ENCODE measurements at places on chromosomes 2 and 18. TPM values are rescaled to one million over a fixed set of nuclear protein-coding genes. Genes with fewer than 3 reads are reported as not detected.

DNA sequence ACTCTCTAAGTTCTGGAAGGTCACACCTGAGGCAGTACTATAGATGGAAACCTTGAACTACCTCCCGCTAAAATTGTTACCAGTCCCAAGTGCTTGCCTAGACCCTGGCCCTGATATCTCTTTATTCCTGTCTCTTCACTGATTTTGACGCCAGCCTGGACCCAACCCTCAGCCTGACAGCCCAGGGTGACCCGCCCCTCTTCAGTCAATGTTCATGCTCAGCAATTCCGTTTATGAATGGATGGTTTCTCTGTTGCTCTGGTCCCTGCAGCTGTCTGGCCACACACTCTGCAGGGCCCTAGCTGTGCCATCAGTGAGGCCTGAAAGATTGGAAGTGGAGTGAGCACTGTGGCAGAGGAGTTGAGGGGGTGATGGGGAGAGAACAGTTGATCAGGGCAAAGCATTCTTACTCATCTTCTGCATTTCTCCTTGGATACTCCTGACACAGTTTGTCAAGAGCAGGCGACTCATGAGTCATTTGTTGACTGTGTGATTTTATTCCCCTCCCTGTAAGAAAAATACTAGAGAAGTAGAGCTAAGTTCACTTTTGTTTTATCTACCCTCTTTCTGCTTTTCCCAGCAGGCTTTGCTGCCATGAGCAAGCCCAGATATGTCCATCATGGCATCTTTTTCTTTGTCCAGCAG is 46.0 kb downstream of the NPAS2 start:
- no peak for DNase-seq

GRCh38 chr18:25233528-25234321 is 118.2 kb downstream of the ZNF521 start:
- no peak for DNase-seq

DNA sequence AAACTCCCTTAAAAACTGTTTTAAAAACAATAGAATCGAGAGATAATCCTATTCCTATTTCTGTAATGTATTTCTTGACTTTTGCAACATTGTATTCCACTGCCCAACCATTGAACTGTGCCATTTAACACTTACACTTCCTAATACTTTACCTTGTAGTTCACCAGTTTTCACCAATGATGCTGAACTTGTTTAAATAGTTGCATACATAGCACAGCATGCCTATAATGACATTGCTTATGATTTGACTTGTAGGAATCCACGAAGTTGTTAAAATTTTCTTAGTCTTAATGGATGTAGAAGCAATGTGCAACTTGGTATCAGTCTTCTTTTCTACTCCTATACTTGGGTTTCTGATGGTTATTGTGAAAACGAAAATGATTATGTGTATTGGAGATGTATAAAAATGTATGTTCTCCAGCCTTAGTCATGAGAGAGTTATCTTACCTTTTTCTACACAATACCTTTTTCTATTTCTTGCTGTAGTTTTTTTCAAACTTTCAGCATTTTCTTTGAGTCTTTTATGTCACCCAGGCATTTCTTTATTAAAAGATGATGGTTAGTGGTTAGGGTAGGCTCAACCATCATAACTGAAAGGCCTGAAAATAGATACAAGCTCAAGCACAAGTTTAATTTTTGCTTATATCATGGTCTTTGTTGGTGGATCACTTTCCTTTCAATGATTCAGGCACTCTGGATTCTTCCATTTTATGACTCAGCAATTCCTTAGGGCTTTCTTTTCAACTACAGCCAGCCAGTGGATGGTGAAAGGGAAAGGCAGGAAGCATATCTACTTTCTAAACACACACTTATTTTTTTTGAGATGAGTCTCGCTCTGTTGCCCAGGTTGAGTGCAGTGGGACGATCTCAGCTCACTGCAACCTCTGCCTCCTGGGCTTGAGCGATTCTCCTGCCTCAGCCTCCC is 9.4 kb downstream of the GPD2 start:
- DNase-seq, result no peak

ALLC gene
- not detected for total RNA-seq

DNA sequence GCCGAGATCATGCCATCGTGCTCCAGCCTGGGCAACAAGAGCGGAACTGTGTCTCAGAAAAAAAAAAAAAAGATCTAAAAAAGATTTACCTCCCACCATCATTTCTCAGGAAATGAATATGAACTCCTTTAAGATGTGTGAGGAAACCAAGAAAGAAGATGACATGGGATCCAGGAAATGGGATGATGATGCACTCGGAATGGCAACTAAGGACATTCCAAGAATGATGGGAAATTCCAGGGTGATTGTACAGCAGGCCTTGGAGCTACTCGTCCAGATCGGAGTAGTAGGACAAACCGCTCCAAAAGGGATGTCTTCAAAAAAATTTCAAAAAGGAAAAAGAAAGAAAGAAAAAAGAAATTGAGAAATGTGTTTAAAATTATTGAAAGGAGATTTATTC is 84.9 kb upstream of the PMAIP1 start:
- DNase-seq, result no peak

SERPINB12 gene
- not detected for total RNA-seq

CD28 gene
- 3.2 TPM for total RNA-seq

DNA sequence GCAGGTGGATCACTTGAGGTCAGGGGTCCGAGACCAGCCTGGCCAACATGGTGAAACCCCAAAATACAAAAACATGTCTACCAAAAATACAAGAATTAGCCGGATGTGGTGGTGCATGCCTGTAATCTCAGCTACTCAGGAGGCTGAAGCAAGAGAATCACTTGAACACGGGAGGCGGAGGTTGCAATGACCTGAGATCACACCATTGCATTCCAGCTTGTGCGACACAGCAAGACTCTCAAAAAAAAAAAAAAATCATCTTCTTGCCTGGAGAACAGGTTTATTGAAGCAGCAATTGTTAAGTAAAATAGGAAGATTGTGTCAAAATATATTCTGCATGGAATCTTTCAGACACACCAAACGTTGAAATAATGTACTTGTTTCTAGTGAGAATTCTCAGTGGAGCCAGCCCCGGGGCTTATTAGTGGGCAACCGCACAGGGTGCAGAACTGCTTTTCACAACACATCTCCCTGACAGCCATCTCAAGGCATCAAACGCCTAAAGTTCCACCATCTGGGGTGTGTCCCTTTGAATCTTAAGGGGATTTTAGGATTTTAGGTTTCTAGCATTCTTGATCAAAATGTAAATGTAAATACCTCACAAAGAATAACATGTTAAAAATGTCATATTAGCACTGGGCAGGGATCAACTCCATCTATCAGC is 28.6 kb upstream of the PPP4R1 start:
- DNase-seq, result no peak

- no peak for DNase-seq
Observed at GRCh38 chr2:4391013-4391412, 687.6 kb downstream of the DCDC2C start.

GRCh38 chr18:7809978-7810377 is 242.9 kb downstream of the PTPRM start:
- no peak for DNase-seq

All from natural killer cell treated with Interleukin-12 subunit alpha and Interleukin-12 subunit beta and Interleukin-15 and Interleukin-18, amount 100 ng/mL, for 72 hours (primary cell).